Nephron progenitor cell (in vitro differentiated cells): ENCODE measurements at places on chromosomes 6 and 20.

- DNase-seq, result no peak
Observed at GRCh38 chr6:228881-229651, 63.2 kb upstream of the DUSP22 start.

DNA sequence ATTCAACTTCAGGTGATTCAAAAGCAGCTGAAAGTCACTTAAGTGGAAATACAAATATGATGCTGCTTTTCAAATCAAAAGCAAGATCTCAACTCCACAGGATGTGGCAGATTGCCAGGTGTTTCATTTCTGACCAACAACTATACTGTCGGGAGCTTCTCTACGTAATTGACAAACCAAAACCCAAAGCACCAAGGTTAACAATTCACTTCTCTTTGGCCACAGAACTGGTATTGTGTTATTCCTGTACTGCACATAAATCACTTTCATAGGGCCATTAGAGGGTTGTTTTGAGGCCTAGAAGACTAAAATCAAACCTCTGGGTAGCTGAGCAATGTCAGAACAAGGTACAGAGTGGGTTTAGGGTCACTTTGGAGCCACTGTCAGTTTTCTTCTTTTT, 169.7 kb downstream of the HAO1 start:
- no peak for DNase-seq

GRCh38 chr6:159913862-159914564, 23.2 kb downstream of the MAS1 start:
- DNase-seq, result no peak

GRCh38 chr6:33081098-33081824, 5.5 kb downstream of the HLA-DPB1 start:
- DNase-seq, result no peak
